ENCODE measurements at places on chromosomes 4 and X.

GRCh38 chr4:184424993-184425758 lies 49.2 kb downstream of the IRF2 start:
- DNase-seq: no peak

GRCh38 chrX:107025545-107025944 lies 25.5 kb upstream of the MORC4 start:
- peak; percentile 14 for DNase-seq

GRCh38 chr4:40194602-40195161 lies 2.1 kb upstream of the RHOH start:
- no peak for DNase-seq

GRCh38 chrX:54044126-54044876 lies at the start of gene PHF8:
TSS of gene PHF8 (minus strand) at chrX:54044473. CDS start at chrX:54042728, 1,745 bp downstream.
- peak; percentile 97 for DNase-seq

- DNase-seq: no peak
Observed at GRCh38 chr4:57661517-57662090, 551.4 kb upstream of the IGFBP7 start.

DNA sequence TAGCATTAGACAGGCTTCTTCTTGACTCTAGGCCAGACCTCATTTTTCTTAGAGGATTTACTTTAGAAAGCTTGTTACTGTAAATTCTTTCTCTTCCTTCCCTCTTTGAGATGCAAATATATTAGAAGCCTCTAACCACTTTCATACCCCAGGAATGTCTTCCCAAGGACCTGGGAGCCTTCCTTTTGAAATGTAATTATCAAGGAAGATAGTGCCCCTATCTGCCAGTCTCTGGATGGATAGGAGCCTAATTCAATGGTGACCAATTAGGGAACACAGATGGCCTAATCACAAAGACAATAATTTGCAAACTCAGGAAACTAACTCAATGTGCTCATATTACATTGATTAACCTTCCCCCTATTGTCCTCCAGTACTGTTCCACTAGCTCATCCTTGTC lies 145.6 kb upstream of the DCAF8L1 start:
- no peak for DNase-seq

DNA sequence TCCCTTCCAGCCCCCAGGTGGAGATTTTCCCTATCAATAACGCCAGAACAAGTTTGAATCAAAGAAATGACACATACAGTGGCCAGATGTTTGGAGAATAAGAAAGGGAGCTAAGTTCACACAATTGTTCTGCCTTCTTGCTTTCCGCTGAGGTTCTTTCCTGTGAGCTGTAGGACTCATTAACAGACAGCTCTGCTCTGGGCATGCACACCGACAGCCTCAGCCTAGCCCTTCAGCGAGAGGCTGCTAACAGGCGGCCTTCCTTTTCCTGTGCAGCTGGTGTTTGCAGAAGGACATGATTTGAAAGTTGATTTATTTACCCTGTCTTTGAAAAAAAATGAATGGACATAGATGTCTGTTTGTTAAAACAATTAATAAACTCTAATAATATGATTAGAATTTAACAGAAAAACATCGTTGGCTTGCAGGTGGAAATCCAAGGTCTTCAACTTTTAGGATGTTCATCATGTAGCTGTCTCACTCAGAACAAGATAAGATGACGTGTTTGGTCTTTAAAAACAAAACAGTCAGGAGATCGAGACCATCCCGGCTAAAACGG lies 183.3 kb downstream of the KDR start:
- DNase-seq: no peak

- peak; percentile 49 for DNase-seq
Observed at GRCh38 chr4:20395160-20395773, 143.6 kb downstream of the SLIT2 start.

DNA sequence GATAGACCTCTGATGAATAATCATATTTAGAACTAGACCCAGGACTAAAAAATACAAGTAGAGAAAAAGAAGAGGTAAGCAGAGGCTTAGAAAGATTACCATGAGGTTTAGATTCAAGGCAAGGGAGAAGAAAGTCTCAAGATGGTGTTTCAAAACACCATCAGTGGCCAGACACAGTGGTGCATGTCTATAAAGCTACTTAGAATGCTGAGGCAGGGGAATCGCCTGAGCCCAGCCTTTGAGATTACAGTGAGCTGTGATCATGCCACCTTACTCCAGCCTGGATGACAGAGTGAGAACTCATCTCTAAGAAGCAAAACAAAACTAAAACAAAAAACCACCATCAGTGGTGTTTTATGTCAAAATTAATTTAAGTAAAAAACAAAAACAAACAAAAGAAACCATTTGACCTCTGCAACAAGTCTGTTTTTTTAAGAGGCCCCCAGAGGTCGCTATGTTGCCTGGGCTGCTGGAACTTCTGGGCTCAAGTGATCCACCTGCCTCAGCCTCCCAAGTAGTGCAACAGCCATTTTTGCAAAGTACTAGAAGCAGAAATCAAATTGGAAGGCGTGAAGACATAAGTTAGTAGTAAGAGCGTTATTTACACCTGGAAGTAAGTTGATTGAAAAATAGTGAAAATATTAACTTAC lies 784.3 kb downstream of the ADGRL3 start:
- no peak for DNase-seq

GRCh38 chrX:114842181-114842580 lies 175.2 kb downstream of the IL13RA2 start:
- no peak for DNase-seq

GRCh38 chr4:180734753-180735432 lies 1508.3 kb upstream of the TENM3 start:
- no peak for DNase-seq

GRCh38 chrX:10106806-10107205 lies 50.0 kb upstream of the CLCN4 start:
- no peak for DNase-seq

GRCh38 chr4:106038012-106038411 lies 142.7 kb downstream of the NPNT start:
- peak; percentile 16 for DNase-seq

DNA sequence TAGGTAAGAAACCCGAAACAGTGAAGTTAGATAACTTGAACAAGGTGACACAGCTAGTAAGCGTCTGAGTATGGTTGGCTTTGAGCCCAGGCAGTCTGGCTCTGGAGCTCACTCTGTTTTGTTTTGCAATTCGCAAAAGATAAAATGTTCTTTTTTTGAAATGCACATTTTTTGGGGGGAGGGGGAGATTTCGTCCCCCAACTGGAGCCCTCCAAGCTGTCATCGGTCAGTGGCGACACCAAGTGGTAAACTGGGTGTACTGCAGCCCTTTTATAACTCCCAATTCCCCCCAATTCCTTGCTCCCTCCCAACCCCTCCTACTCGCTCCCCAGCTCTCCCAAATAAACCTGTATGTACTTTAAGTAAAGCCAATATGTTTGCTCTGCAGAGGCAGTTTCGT lies 2.8 kb upstream of the CLCN5 start:
- DNase-seq: peak; percentile 29

DNA sequence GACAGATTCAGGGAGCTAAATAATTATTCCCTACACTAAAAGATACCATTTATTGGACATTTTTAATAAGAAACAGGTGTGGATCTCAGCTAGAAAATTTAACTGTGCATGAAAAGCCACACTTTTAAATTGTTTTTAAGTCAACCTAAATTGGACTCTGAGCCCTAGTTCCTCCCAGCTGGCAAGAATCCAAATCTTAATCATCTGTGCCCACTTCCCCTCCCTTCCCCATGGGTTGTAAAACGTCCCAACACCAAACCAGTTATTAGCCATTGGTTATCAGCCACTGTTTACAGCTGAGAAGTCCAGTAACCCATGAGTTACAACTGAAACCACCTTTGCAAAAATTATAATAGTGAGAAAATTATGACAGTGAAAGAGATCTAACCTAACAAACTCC lies 125.6 kb upstream of the S100G start:
- DNase-seq: no peak

- DNase-seq: no peak
Observed at GRCh38 chr4:110480746-110481271, 4.9 kb downstream of the ENPEP start.

DNA sequence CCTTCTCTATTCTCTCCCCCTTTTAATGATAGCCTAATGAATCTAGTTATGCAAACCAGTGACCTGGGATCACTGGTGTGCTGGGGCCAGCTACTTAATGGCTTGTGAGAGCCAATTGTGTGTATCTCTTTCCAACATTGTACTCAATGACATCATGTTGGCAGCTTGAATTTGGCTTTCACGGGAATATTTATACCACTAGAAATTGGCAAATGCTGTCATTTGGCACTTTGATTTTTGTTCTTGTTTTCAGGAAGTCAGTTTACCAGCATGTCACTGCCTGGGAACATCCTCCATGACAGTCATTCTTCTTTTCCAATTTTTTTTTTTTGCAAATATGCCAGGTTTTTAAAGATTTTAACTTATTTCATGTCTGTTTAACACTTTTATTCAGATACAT lies 1685.3 kb downstream of the STIM2 start:
- DNase-seq: no peak

- no peak for DNase-seq
Observed at GRCh38 chr4:177901786-177902185, 459.5 kb upstream of the AGA start.

DNA sequence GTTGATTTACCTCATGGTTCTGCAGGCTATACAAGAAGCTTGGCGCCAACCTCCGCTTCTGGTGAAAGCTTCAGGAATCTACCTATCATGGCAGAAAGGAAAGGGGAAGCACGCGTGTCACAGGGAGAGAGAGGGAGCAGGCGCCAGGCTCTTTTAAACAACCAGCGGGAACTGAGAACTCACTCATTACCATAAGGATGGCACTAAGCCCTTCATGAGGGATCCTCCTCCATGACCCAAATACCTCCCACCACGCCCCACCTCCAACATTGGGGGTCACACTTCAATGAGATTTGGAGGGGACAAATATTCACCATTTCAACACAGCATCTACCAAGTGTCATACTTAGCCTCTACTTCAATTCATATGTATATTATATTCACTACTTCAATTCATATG lies 18.8 kb upstream of the TBC1D8B start:
- DNase-seq: no peak

- DNase-seq: no peak
Observed at GRCh38 chr4:61376301-61376700, 176.2 kb downstream of the ADGRL3 start.

GRCh38 chr4:56859841-56860240 lies 38.3 kb upstream of the SPINK2 start:
- no peak for DNase-seq

DNA sequence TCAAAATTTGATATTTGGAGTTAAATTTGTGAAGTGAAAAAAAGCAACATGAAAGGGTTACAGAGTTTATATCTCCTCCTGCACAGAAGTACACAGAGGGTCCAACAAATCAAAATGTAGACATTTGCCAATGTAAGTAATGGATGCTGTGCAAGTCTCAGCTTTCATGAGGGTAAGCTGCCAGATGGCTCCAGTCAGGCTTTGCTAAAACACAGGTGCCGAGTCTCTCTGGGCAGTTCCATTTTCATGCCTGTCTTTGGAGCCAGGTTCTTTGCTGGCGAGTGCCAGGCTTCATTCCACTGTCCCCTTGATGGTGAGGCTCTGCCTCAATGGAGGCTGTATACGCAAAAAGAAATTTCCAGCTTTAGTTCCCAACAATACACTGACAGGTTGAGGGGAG lies 27.9 kb downstream of the SLC4A4 start:
- DNase-seq: no peak

DNA sequence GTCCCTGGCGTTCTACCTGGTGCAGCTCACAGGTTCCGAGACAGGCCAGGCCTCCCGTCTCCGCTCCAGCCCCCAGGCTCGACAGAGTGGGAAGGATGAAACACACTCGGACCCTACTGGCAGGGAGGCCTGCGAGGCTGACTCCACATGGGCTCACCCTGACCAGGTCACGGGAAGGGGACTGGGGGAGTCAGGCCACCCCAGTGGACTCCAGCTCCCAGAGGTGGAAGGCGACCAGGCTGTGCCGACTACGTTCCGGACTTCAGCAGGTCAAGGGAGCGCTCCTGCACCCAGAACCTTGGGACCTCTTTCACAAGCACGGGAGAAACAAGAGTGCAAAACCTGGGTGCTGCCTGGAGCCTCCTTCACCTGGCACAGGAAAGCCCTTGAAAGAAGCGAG lies 4.6 kb upstream of the IRAK1 start:
- DNase-seq: no peak

GRCh38 chr4:185583813-185584212 lies 48.5 kb upstream of the PDLIM3 start:
- no peak for DNase-seq

GRCh38 chrX:119481323-119481801 lies 13.1 kb downstream of the SLC25A5 start:
- peak; percentile 46 for DNase-seq

GRCh38 chrX:150508451-150509367 lies 59.7 kb upstream of the MTM1 start:
- DNase-seq: no peak

- DNase-seq: no peak
Observed at GRCh38 chrX:16063921-16064320, 59.4 kb upstream of the GRPR start.

DNA sequence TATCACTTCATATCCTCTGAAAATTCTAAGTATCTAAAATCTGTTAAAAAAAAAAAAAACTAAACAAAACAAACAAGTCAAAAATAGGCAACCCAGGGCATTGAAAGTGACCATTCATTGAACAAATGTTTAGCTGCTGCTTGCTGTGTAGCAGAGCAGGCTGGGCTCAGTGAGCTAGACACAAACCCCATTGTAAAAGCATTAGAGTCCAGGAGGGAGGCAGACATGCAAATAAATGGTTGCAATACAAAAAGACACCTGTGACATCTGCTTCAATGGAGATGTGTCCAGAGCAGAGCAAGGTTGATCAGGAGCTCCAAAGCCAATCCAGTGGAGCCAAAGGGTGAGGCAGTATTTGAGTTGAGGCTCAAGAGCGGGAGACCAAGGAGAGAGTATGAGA lies 267.3 kb upstream of the GATB start:
- no peak for DNase-seq

DNA sequence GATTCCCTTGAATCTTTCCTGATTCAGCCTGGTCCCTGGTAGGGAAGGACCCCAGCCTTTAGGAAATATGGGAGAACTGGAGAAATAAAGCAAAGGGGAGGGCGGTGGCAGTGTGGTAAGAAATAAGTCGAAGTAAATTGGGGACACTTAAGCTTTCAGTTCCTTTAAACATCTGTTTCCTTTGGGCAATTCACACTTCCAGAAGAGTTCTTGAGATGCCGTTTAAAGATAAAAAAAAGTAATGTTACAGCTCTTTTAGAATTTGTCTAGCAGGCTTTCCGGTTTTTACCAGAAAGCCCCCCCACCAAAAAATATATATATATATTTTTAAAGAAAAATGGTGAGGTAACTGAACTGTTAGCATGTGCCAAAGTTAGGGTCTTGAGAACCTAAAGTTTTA lies 46.6 kb downstream of the TSPAN7 start:
- no peak for DNase-seq

- DNase-seq: no peak
Observed at GRCh38 chr4:182629096-182629495, 288.1 kb downstream of the DCTD start.

Measured in Calu3 (cell line).